ENCODE measurements at places on chromosomes 2 and 18.

DNA sequence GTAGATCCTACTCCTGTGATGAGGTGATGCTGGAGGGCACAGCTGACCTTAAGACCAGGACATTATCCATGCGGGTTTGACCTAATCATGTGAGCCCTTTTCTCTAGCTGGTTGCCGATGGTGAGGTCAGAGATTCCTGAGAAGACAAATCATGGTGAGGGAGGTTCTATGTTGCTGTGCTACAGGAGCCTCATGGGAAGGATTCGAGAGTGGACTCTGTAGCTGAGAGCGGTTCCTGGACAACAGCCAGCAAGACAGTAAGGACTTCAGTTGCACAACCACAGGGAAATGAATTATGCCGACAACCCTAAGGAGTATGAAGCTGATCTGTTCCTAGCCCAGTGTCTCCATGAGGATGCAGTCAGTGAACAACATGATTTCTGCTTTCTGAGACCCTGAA, 80.4 kb downstream of the EPB41L3 start:
- DNase-seq = peak; percentile 39

DNA sequence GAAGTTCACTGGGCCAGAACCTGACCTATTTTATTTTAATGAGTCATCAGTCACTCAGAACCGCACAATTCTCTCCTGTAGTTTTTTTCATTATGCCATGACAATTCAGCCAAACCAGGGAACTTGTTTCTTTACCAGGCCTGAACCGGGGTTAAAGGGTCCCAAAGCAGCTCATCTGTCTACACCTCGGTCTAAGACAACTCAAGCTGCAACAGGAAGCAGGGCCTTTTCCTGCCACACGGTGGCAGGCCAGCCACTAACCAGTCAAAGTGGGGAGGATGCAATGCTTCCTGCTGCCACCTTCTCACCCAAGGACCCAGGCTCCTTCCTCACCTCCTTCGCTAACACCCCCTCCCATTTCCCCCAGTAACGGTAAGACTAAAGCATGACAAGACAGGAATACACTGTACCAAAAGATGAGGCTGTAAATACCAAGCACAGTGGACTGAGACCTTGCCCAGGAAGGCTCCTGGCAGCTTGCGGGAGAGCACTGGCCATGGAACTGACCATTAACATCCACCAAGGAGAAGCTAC, 56.7 kb upstream of the ACKR3 start:
- no peak for DNase-seq

DNA sequence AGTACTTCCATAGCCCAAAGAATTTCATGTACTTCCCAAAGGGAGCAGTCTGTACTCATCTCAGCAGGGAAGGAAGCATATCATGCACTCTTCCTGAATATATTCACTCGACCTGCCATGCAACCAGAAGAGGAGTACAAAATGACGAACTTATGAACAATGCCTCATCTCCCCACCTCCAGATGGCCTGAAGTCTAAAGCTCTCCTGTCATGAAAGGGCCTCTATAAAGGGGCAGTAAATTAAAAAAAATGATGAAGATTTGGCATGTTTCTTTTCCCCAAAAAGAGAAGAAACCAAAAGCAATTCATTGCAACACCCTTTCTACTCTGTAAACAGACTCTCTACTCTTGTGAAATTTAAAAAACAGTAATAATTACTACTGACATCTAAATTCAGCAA, 1601.1 kb downstream of the LRP1B start:
- no peak for DNase-seq

DNA sequence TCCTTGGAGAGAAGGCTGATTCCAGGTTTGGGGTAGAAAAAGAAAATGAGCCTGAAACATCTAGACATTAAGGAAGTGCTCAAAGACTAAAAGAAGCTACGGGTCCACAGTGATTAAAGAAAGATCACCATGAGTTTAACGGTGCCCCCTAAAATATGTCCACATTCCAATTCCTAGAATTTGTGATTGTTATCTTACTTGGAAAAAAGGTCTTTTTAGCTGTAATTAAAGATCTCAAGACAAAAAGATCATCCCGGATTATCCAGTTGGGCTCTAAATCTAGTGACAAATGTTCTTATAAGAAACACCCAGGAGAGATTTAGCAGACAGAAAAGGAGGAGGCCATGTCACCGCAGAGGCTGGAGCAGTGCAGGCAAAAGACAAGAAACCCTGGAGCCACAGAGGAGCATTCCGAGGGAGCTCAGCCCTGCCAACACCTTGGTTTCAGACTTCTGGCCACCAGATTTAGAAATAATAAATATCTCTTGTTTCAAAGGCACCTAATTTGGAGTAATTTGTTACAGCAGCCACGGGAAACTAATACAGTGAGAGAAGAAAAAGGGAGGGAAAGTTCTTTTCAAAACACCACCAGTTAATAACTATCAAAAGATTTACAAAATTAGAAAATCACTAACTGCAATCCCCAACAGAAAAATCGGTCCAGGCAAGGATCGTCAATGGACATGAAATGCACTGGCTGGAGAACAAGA, 8.5 kb downstream of the UXS1 start:
- DNase-seq = no peak

DNA sequence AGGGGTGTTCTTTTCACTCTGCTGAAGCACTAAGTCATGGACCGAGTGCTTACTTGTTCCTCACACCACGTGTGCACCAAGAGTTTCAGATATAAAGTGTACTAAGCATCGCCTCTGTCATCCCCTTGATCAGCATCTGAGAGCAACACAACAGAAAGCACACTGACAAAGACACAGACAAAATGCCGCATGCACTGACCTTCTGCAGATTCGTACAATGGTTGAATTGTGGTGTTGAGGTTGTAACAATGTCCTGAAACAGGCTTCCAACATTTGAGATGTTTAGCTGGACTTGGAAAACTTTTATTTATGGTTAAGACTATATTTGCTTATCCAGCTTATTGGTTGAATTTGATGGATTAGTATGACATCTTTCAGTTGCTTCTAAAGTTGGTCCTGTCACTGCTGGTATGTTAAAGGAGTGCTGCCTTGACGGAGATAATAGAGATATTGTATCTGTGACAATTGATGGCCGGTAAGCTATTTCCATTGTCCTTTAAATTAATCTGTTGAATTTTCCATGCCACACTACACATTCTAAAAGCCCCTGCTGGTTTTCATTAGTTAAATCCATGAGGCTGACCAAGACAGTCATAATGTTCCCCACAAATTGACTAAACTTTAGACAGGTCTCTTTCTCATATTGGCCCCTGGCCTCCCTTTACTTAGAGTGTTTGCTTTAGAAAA, 99.9 kb downstream of the CBLN2 start:
- no peak for DNase-seq

DNA sequence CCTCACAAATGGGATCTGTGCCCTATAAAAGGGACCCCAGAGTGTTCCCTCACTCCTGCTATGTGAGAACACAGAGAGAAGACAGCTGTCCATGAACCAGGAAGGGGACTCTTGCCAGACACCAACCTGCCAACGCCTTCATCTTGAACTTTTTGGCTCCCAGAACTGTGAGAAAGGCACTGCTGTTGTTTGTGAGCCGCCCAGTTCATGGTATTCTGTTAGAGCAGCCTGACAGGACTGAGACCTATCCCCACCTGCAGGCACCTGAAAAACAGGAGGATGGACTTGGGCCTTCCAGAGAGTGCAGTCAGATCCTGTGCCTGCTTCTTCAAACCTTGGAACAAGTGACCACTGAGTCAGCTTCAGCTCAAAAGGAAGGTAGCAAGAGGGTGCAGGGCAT, 51.4 kb downstream of the CRACDL start:
- DNase-seq = no peak

GRCh38 chr2:129712676-129712985, 266.8 kb upstream of the RAB6C start:
- DNase-seq = no peak

GRCh38 chr18:46702471-46702870, 45.5 kb upstream of the LOXHD1 start:
- DNase-seq = no peak

- no peak for DNase-seq
These were observed 120.6 kb downstream of the EHBP1 start for GRCh38 chr2:62826141-62826540.

DNA sequence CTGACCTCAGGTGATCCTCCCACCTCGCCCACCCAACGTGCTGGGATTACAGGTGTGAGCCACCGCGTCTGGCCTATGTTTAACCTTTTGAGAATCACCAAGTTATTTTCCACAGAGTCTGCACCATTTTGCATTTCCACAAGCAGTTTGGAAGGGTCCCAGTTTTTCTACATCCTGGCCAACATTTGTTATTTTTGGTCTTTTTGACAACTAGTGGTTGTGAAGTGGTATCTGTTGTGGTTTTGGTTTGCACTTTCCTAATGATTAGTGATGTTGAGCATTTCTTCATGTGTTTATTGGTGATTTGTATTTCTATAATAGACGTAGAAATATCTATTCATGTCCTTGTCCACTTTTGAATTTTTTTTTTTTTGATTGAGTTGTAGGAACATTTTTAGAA, 67.9 kb downstream of the BIRC6 start:
- no peak for DNase-seq

DNA sequence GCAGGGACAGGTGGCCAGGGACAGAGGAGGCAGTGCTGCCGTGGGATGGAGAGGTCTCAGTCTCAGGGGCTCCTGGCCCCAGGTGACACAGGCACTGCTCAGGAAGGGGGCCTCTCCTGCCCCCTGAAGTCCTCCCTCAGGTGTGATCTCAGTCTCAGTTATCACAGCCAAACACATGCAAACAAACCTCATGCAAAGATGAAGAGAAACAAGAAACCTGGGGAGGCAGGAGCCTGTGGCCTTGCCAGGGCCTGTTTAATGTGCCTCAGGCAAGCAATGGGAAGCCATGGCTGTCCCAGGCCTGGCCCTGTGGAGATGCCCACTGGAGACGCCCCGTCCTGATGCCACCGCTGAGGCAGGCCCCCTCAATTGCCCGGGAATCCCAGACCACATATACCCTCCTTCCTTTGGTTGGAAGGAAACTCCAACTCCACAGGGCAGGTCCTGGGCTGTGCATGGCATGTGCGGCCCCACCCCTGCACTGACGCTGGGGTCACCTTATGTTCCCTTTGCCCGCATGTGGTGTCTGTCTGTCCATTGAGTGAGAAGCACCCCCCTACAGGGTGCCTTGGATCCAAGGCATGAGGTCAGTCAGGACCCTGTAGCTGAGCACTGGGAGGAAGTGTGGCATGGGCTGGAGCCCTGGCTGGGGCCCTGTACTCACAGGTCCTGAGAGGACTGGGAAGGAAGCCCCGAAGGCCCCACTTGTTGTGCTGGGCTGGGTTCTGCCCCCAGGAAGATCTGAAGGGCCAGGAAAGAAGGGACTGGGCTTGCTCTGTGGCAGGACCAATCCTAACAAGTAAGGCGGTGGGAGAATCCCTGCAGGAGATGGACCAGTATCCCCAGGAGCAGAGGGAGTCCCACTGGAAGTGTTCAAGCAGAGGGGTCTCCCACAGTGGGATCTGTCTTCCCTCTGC, 68.8 kb upstream of the RAB6C start:
- no peak for DNase-seq

GRCh38 chr2:241796610-241797138, 12.3 kb upstream of the NEU4 start:
- DNase-seq = no peak

- no peak for DNase-seq
These were observed 391.0 kb upstream of the LINC00305 start for GRCh38 chr18:64539847-64540246.

GRCh38 chr2:52594026-52594425, 1173.6 kb upstream of the CHAC2 start:
- DNase-seq = no peak

DNA sequence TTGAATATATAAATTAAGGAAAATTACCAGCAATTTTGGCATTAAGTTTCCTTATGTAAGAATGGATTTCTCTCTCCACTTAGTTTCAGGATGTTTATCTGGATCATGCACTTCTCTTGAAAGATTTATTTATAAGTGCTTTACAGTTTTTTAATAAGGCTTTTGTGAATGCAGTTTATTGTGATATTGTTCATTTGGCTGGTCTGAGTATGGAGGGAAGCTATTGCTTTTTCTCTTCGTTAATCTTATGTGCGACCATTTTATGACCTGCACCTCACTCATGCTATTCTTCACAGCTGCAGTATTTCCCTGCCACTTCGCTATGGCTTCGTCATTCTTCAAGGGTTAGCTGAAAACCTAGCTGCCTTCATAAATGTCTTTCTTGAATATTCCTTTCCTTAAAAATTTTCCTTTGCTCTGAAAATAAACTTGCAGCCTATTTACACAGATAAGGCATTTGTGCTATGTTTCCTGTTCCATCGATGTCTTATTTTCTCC, 233.4 kb downstream of the SOCS6 start:
- no peak for DNase-seq

GRCh38 chr2:221423210-221423804, 148.8 kb downstream of the EPHA4 start:
- no peak for DNase-seq

GRCh38 chr2:61793389-61793836, 60.4 kb downstream of the FAM161A start:
- no peak for DNase-seq

GRCh38 chr18:56861244-56861643, 210.1 kb downstream of the WDR7 start:
- DNase-seq = no peak

GRCh38 chr2:86038291-86039081, 67.2 kb downstream of the POLR1A start:
- no peak for DNase-seq

- DNase-seq = peak; percentile 11
These were observed 1.0 kb downstream of the ACVR1 start for GRCh38 chr2:157874997-157875640.

- DNase-seq = no peak
These were observed 21.6 kb downstream of the MROH2A start for GRCh38 chr2:233799716-233800115.

GRCh38 chr2:113176696-113177355, 3.1 kb downstream of the PSD4 start:
- DNase-seq = no peak

DNA sequence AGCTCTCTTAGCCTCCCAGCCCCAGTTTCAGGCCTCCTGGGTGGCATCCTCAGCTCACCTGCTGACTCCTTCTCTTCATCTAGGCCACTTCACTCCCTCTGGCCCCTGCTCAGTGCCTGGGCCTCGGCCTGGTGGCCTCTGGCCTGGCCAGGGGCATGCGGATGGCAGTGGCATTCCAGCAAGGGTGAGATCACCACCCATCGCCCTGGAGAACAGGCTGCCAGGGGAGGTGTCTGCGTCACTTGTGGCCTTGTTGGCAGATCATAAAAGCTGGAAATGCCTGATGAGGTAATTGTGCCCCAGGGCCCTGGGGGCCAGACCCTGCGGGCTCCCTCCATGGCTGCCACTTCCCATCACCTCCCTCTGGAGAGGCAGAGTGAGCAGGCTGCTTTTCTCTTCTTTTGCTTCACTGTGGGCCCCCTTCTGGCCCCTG, 72.5 kb upstream of the SMAD2 start:
- DNase-seq = no peak
